ENCODE measurements at places on chromosomes 16 and 17. TPM values are rescaled to one million over a fixed set of nuclear protein-coding genes. Genes with fewer than 3 reads are reported as not detected.

- no peak for DNase-seq
Measured at GRCh38 chr16:54269461-54269860, 17.1 kb downstream of the IRX3 start.

The BCAR1 gene
- total RNA-seq, result 9.9 TPM

- no peak for DNase-seq
Measured at GRCh38 chr17:76972046-76972641, 103.9 kb downstream of the MGAT5B start.

GRCh38 chr17:67491009-67491680 is 114.1 kb downstream of the PITPNC1 start:
- peak; percentile 92 for DNase-seq

DNA sequence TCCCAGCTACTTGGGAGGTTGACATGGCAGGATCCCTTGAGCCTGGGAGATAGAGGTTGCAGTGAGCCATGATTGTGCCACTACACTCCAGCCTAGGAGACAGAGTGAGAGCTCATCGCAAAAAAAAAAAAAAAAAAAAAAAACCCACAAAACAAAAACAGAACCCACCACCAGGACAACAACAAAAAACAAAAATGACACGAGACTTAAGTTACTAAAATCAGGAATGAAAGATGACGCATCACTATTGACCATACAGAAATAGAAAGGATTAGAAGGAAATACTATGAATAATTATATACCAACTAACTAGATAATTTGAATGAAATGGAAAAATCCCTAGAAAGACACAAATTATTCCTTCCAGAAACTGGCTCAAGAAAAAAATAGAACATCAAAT is 432.4 kb upstream of the PMFBP1 start:
- DNase-seq, result no peak

DNA sequence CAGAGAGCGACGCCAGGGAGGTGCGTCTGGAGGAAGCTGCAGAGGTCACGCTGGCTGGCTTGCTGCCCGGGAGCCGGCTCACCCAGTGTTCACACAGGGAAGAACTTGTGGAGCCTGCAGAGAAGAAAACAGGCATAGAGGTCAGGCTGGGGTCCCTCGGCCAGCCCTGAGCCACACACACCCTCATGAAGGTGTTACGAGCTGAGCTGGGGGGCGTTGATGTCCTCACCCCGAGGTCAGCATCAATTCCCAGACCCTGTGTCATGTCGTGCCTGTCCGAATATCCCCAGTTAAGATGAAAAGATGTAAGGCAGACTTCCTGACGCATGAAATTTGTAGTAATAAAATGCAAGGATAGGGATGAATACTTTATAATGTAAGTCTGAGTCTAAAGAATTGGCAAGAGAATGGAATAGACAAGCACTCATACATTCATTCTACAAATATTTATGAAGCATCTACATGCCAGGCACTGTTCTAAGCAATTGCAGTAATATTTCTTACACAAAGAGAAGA is 77.1 kb downstream of the USP31 start:
- DNase-seq, result peak; percentile 32

- no peak for DNase-seq
Measured at GRCh38 chr17:7010523-7010922, 1.9 kb upstream of the RNASEK start.

DNA sequence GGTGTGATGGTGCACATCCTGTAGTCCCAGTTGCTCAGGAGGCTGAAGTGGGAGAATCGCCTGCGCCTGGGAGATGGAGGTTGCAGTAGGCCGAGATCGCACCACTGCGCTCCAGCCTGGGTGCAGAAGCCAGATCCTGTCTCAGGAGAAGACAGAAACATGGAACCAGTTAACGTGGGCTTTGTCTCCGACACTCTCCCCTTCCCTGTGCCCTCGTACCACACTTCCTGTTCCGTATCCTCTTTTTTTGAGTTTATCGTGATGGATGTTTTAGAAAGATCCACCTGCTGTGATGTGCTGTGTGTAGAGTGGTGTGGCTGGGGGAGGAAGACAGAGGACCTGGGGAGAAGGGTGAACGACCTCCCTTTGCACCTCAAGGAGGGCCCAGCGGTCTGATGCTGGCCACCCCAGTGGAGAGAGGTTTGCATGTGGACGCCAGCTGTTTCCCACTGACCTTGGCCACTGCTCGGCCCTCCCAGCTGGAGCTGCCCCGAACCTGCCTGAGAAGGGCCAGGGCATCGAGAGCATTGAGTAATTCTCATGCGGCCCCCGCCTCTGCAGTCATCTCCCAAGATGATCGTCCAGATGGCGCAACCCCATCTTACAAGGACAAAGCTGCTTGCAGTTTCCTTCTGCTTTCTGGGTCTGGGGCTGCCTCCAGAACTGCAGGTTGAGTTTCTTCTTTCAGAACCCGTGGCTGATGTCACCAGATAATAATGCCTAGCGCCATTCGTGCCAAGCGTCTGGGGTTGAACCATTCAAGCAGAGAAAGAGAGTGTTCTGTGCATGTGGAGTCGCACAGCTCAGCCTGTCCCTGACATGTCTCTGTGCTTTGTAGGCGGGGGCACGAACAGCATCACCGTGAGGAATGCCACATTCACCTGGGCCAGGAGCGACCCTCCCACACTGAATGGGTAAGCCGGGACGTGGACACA is 126.3 kb downstream of the ABCC1 start:
- DNase-seq, result no peak

The KCNG4 gene
- total RNA-seq, result 0.02 TPM

DNA sequence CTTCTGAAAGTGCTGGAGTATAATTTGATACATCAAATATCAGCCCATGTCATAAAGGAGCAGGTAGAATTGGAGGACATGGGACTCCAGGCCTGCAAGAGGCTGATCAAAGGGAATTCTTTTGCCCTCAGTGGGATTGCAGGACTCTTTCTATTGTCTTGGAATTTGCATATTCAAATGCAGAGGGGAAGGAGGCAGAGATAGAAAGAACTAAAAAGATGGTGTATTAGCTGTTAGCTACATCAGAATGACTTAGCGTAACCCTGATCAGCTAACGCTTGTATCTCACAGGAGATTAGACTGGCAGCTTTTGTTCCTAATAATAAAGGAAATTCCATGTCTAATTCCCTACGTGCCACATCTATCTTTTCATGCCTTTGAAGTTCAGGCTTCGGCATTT is 1014.7 kb upstream of the RBFOX1 start:
- DNase-seq, result no peak

- no peak for DNase-seq
Measured at GRCh38 chr17:12316021-12316420, 295.3 kb downstream of the MAP2K4 start.

- DNase-seq, result no peak
Measured at GRCh38 chr16:11258553-11259492, 2.8 kb upstream of the SOCS1 start.

GRCh38 chr16:1958715-1959268 is 546 bp upstream of the NDUFB10 start:
- no peak for DNase-seq

GRCh38 chr17:54835015-54835414 is 65.6 kb upstream of the TOM1L1 start:
- no peak for DNase-seq

GRCh38 chr17:80169784-80170500 is at the start of gene CARD14:
Gene CARD14 (plus strand): TSS chr17:80170030. CDS start chr17:80181439, 11,409 bp downstream.
- no peak for DNase-seq

DNA sequence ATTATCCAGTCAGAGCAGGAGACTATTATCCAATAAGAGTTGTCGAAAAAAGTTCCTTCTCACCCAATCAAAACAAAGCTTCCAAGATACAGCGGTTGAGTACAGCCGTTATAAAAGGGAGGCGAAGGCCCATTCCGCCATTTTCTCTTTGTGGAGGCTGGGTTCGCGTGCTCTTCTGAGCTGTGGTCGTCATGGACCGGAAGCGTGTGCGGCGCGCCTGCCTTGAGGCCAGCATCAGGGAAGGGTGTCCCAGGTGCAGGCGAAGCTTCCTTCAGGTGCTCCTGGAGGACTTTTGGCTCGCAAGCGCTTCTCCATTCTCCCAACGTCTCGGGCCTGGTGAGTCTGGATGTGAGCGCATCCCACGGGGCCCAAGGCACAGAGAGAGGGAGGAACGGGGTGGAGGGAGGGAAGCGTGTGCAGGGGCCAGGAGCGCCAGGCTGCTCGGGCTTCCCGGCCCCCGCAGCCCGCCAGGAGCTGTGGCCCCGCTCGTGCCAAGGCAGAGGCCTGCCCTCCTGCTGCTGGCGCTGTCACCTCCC is 99.2 kb downstream of the GOSR1 start:
- DNase-seq, result no peak

DNA sequence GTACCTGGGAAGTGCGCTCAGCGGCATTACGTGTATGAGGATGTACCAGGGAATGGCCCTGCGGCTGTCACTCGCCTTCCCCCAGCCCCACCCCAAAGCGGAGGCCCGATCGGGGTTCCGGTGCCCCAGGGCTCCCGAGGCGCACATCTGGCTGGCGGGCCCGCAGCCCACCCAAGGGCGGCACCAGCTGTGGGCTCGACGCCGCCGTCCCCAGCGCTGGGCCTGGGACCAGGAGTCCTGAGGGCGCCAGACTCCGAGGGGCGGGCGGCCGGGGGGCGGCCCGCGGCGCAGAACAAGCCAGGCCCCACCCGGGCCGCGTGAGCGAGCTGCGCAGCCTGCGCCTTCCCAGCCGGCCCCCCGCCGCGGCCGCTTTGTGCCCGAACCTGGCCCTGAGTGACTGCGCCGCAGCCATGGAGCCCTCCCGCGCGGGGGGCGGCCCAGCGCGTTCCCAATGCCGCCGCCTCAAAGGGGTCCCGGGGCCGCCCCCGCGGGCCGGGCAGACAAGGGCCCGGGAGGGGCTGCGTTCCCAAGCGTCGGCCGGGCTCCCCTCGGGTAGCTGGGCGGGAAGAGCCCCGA is 17.4 kb downstream of the ZNF423 start:
- no peak for DNase-seq

The CHRNE gene
- not detected for total RNA-seq

GRCh38 chr16:66520406-66521170 is 29.3 kb downstream of the TK2 start:
- DNase-seq, result no peak

- DNase-seq, result no peak
Measured at GRCh38 chr16:9932000-9932399, 250.2 kb downstream of the GRIN2A start.

DNA sequence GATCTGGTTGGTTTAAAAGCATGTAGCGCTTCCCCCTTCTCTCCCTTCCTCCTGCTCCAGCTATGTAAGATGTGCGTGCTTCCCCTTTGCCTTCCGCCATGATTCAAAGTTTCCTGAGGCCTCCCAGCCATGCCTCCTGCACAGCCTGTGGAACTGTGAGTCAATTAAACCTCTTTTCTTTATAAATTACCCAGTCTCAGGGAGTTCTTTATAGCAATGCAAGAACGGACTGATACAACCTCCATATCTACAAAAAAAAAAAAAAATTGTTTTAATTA is 16.6 kb upstream of the PDXDC1 start:
- DNase-seq, result no peak

The NTHL1 gene
- 18.0 TPM for total RNA-seq

GRCh38 chr16:24088767-24089166 is 167.4 kb upstream of the CACNG3 start:
- DNase-seq, result no peak

The CD300LG gene
- not detected for total RNA-seq

- DNase-seq, result peak; percentile 57
Measured at GRCh38 chr16:73956587-73957494, 339.8 kb upstream of the PSMD7 start.

- DNase-seq, result no peak
Measured at GRCh38 chr16:24272379-24272778, 16.2 kb downstream of the CACNG3 start.

The SOX15 gene
- total RNA-seq, result not detected

DNA sequence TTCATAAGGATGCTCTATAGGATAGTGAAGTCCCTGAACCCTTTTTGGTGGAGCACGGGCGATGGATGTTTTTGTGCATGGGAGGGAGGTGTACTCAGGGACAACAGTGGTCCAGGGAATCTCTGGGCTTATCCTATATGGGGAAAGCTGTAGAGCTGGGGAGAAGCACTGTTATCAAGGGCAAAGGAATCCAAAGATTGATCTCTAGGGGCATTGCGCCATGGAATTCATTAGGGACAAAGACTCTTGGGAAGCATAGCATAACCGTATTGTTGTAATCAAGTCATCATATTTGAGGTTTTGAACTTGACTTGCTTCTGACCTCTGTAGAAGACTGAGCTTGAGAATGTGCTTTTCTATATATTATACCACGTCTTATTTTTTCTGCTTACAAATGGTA is 172.9 kb upstream of the ZFHX3 start:
- no peak for DNase-seq

The GLP2R gene
- total RNA-seq, result 86.7 TPM

DNA sequence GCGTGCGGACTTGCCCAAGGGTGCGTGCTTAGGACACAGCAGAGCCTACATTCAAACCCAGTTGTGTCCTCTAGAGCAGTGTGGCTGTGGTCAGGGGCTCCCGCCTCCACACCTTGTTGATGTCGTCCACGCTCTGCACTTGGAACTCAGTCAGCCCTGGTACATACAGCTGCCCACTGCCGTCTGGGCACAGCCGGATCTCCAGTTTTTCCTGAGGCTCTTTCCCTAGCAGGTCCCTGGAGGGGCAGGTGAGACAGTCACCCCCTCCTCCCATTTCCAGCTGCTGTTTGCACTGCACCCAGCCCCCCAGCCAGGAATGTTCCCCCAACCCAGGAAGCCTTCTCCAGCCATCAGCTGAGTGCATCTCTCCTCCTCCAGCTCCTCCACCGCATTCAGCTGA is 25.7 kb downstream of the KATNB1 start:
- no peak for DNase-seq

Data from NCI-H460 (cell line).